ENCODE measurements at places on chromosomes 2 and 18.
A peak's percentile ranks its signal among the peaks of the same experiment; 100 is the strongest.

GRCh38 chr18:24076950-24077349 is 61.9 kb upstream of the CABYR start:
- no peak overlapping the region for H3K4me3 ChIP-seq
- no peak overlapping the region for H3K27ac ChIP-seq
- peaks cover 16% of the 10 kb centered on the region for H3K4me1 ChIP-seq
- H3K36me3 ChIP-seq, result peaks cover 7% of the 10 kb centered on the region

- H3K27me3 ChIP-seq, result no peaks in the 10 kb centered on the region
- no peak overlapping the region for H3K27ac ChIP-seq
- H3K4me3 ChIP-seq, result no peak overlapping the region
- no peaks in the 10 kb centered on the region for H3K36me3 ChIP-seq
- DNase-seq, result no peak
Observed at GRCh38 chr2:133515271-133515670, 53.0 kb downstream of the NCKAP5 start.

- H3K27ac ChIP-seq, result no peak overlapping the region
- no peak overlapping the region for H3K4me3 ChIP-seq
- no peak for DNase-seq
- no peaks in the 10 kb centered on the region for H3K36me3 ChIP-seq
- no peaks in the 10 kb centered on the region for H3K4me1 ChIP-seq
Observed at GRCh38 chr2:79952616-79953015, 351.9 kb downstream of the LRRTM1 start.

- H3K4me3 ChIP-seq, result no peak overlapping the region
- H3K4me1 ChIP-seq, result no peaks in the 10 kb centered on the region
- no peaks in the 10 kb centered on the region for H3K27me3 ChIP-seq
Observed at GRCh38 chr2:50720697-50721315, 311.1 kb downstream of the NRXN1 start.

DNA sequence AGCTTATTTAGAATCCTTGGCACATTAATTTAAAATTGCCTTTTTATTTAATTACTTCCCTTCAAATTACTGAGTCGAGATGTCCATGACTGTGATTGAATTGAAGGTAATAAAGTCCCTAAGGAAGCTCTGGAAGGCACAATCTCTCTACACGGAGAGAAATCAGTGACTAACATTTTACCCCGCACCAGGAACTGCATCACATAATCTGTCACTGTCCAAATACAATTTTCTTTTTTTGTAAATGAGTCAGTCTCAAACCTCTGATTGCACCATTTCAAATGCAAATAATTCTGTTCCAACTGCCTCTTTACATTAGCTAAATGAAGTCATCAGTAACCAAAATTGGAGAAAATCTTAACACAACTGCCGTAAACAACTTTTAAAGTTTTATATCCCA is 311.9 kb downstream of the CCDC178 start:
- H3K4me3 ChIP-seq, result no peak overlapping the region
- H3K27me3 ChIP-seq, result no peaks in the 10 kb centered on the region
- H3K27ac ChIP-seq, result no peak overlapping the region
- no peaks in the 10 kb centered on the region for H3K36me3 ChIP-seq
- H3K4me1 ChIP-seq, result no peaks in the 10 kb centered on the region

DNA sequence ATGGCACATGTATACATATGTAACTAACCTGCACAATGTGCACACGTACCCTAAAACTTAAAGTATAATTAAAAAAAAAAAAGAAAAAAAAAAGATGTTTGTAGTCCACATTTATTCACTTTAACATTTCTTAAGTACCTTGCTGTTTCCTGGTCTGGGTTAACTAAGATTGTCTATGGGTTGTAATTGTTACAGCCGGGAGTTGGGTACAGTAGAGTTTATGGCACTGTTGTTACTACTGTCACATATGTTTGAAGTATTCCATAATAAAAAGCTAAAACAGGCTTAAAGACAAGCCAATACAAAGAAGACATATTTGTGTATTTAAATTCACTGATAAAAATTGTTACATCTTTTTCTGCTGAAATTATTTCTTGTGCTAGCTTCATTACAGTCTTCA is 36.2 kb downstream of the GCC2 start:
- no peak overlapping the region for H3K4me3 ChIP-seq
- no peak overlapping the region for H3K27ac ChIP-seq
- DNase-seq, result no peak
- peaks cover 4% of the 10 kb centered on the region for H3K36me3 ChIP-seq

- no peak overlapping the region for H3K4me3 ChIP-seq
- no peak for DNase-seq
- H3K4me1 ChIP-seq, result no peaks in the 10 kb centered on the region
- no peaks in the 10 kb centered on the region for H3K36me3 ChIP-seq
- H3K27me3 ChIP-seq, result peaks cover 13% of the 10 kb centered on the region
Observed at GRCh38 chr18:13183790-13184189, 34.8 kb upstream of the LDLRAD4 start.

DNA sequence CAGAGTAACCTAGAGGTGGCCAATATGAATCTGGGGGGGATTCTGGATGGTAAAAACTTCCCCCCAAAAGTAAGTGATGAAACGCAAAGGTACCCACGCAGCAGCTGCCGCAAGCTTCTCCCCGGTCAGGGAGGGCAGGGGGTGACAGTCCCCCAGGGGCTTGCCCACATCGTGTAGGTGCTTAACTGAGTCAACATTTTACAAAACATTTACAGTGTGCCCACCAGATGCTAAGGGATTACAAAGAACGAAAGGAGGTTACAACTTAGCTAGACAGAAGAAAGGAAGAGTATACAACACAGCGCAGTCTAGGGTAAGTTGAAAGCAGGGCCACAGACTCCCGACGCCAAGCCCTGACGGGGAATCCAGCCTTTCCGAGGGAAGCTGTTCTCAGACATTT is 45.6 kb downstream of the LPIN2 start:
- H3K36me3 ChIP-seq, result no peaks in the 10 kb centered on the region
- H3K4me1 ChIP-seq, result peaks cover 75% of the 10 kb centered on the region
- H3K27me3 ChIP-seq, result no peaks in the 10 kb centered on the region
- H3K27ac ChIP-seq, result peak overlapping the region; percentile 94

DNA sequence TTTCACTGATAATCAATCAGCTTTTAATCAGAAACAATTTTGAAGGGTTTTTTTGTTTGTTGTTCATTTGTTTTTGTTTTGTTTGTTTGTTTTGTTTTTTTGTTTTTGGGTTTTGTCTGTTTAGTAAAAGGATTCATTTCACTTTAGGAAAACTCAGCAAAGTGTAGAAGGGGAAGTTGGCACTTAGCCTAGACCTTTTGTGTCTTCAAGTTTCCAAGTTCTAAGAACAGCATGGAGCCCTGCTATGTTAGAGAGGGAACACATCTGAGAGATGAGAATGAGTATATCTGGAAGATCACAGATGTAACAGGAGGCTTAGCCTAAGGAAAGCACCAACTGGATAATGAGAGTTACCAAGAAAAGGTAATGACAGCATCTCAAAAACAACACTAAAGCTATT is 501.5 kb downstream of the ERBB4 start:
- no peaks in the 10 kb centered on the region for H3K4me1 ChIP-seq
- no peaks in the 10 kb centered on the region for H3K36me3 ChIP-seq
- no peak overlapping the region for H3K4me3 ChIP-seq

- H3K27me3 ChIP-seq, result peaks cover 9% of the 10 kb centered on the region
- no peaks in the 10 kb centered on the region for H3K4me1 ChIP-seq
- no peaks in the 10 kb centered on the region for H3K36me3 ChIP-seq
- no peak overlapping the region for H3K4me3 ChIP-seq
Observed at GRCh38 chr2:101036562-101036961, 34.5 kb downstream of the RPL31 start.

DNA sequence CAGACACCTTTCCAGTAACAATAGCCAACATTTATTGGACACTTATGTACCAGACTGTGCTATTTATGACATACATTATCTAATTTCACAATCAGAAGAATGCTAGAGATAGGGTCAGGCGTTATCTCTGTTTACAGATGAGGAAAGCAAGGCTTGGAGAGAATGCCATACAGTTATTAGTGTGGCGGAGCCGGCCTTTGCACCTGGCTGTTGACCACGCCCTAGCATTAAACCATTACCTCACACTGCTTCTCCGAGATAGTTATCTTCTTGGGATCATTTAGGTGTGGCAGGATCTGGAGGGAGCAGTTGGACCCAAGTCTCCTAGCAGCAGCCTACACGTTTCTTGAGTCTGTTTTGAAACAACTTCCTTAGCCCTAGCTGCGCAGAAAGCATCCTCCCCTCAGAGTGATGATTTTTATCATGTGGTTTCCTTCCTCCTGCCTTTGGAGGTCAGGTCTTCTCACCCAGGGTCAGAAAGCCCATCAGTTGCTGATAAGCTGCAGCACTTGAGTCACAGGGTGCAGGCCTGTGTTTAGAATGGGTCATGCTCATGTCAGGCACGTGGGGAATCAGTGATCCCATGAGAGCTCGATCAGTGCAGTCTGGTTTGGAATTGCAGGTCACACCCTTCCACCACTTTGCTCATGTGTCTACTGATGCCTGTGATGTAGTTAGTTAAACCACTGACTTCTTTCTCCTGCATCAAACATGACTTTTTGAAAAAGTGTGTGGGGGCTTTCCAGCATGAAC is 118.2 kb downstream of the SPTBN1 start:
- peaks cover 84% of the 10 kb centered on the region for H3K4me1 ChIP-seq
- H3K36me3 ChIP-seq, result no peaks in the 10 kb centered on the region
- DNase-seq, result peak; percentile 68
- no peaks in the 10 kb centered on the region for H3K27me3 ChIP-seq
- peak overlapping the region; percentile 98 for H3K27ac ChIP-seq
- peak overlapping the region; percentile 4 for H3K4me3 ChIP-seq

- no peaks in the 10 kb centered on the region for H3K4me1 ChIP-seq
- no peak overlapping the region for H3K27ac ChIP-seq
- DNase-seq, result no peak
- H3K4me3 ChIP-seq, result no peak overlapping the region
- H3K36me3 ChIP-seq, result no peaks in the 10 kb centered on the region
Observed at GRCh38 chr18:6835345-6835744, 105.8 kb downstream of the ARHGAP28 start.

DNA sequence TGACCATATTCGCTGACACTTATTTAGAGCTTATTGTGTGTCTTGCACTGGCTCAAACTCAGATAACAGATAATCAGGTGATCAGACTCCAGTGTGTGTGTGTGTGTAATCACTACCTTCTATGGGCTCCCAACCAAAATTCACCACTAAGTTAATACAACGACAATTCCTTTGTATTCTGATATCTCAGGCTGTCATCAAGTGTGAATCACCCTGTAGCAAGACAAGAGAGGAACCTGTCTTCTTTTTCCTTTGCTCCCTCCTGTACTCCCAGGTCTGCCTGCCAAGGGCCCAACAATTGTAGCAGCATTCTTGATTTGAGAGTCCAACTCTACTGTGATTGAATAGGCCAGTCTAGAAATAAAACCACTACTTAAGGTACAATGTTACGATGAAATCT is 25.8 kb downstream of the ITGB6 start:
- H3K4me1 ChIP-seq, result no peaks in the 10 kb centered on the region
- no peak overlapping the region for H3K27ac ChIP-seq
- H3K27me3 ChIP-seq, result no peaks in the 10 kb centered on the region
- DNase-seq, result no peak
- no peak overlapping the region for H3K4me3 ChIP-seq
- no peaks in the 10 kb centered on the region for H3K36me3 ChIP-seq

DNA sequence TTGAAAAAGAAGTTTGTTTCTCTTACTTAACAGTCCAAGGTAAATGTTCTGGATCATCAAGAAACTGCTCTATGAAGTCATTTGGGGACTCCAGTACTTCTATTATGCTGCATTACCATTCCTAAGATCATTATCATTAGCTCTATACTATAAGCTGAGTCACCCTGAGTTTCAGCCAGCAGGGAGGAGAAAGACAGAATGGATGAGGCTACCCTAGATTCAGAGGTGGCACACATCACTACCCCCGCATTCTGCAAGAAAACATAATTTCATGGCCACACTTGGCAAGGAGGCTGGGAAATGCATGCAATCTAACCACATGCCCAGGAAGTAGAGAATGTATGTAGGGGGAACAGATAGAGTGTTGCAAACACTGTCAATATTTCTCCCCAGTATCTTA is 16.6 kb upstream of the LNPK start:
- no peaks in the 10 kb centered on the region for H3K36me3 ChIP-seq
- H3K4me1 ChIP-seq, result no peaks in the 10 kb centered on the region
- no peak for DNase-seq
- H3K27me3 ChIP-seq, result no peaks in the 10 kb centered on the region
- H3K4me3 ChIP-seq, result no peak overlapping the region

GRCh38 chr2:215241791-215242305 is 70.0 kb upstream of the ATIC start:
- no peaks in the 10 kb centered on the region for H3K36me3 ChIP-seq
- no peak overlapping the region for H3K27ac ChIP-seq
- H3K4me3 ChIP-seq, result no peak overlapping the region
- no peaks in the 10 kb centered on the region for H3K4me1 ChIP-seq

GRCh38 chr2:198452327-198452726 is 647.9 kb downstream of the PLCL1 start:
- H3K27ac ChIP-seq, result no peak overlapping the region
- H3K27me3 ChIP-seq, result no peaks in the 10 kb centered on the region
- no peaks in the 10 kb centered on the region for H3K4me1 ChIP-seq
- DNase-seq, result no peak

DNA sequence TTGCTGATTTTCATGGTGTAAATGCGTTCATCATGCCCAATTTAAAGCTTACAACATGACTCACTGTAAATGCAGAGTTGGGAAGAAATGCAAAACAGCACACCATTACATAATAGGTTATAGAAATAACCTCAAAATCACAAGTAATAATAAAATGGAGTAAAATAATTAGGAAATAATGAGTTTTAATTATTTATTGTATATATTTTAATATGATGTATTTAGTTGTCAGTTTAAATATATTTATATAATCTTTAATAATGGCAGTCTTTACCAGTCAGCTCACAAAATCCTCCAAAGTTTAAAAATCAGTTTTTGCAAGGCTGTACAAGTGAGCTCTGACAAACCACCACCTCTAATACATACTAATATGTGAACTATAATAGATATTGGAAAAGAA is 180.2 kb downstream of the RND3 start:
- no peaks in the 10 kb centered on the region for H3K36me3 ChIP-seq
- no peaks in the 10 kb centered on the region for H3K4me1 ChIP-seq
- DNase-seq, result no peak
- no peak overlapping the region for H3K4me3 ChIP-seq
- H3K27me3 ChIP-seq, result peaks cover 9% of the 10 kb centered on the region

DNA sequence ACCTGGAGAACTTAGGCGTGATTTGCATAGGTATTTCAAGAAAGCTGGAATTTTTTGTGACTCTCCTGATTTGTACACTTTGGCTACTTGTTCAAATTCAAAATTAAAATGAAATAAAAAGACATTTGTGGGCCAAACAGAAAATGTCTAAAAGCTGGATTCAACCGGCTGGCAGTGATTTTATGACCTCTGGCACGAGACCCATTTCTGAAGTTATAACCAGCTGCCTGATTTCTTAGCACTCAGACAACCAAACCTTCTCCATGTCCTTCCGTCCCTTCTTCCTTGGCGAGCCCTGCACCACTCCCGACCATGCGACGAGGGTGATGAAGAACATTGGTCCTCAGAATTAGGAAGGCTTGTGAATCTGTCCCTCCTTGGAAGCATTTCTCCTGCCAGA is 19.7 kb downstream of the PKDCC start:
- peaks cover 13% of the 10 kb centered on the region for H3K27me3 ChIP-seq
- H3K4me3 ChIP-seq, result no peak overlapping the region
- H3K36me3 ChIP-seq, result no peaks in the 10 kb centered on the region
- no peak overlapping the region for H3K27ac ChIP-seq
- H3K4me1 ChIP-seq, result no peaks in the 10 kb centered on the region
- no peak for DNase-seq

- no peak overlapping the region for H3K27ac ChIP-seq
- H3K36me3 ChIP-seq, result no peaks in the 10 kb centered on the region
- no peak overlapping the region for H3K4me3 ChIP-seq
- no peak for DNase-seq
- H3K4me1 ChIP-seq, result no peaks in the 10 kb centered on the region
Observed at GRCh38 chr2:224268441-224268840, 133.5 kb downstream of the FAM124B start.

GRCh38 chr2:105737980-105738657 is 6.6 kb upstream of the NCK2 start:
- H3K27ac ChIP-seq, result peak overlapping the region; percentile 86
- no peaks in the 10 kb centered on the region for H3K27me3 ChIP-seq
- no peak for DNase-seq
